ENCODE measurements at places on chromosomes 3 and 15.

- DNase-seq, result no peak
Observed at GRCh38 chr3:110504401-110504800, 567.2 kb upstream of the NECTIN3 start.

GRCh38 chr15:82882273-82882928, 70.1 kb downstream of the HOMER2 start:
- no peak for DNase-seq

DNA sequence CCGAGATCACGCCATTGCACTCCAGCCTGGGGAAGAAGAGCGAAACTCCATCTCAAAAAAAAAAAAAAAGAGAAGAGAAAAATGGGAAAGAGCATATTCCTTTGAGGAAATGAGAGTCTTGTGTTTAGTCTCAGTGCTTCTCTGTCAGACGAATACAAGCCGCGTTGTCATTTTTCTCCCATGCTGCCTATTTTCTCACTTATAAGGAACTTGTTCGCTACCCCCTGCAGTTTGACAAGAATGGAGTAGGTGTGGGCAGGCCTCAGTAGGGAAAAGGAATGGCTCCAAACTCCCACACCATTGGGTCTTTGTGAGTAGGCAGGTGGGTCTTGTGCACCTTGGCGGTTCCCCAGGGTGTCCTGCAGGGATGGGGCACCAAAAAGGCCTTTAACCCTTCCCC, 6.5 kb downstream of the GPR160 start:
- DNase-seq, result no peak

GRCh38 chr3:157585386-157585785, 82.2 kb upstream of the VEPH1 start:
- DNase-seq, result no peak

Measured in stimulated activated CD4-positive, alpha-beta T cell treated with anti-CD3 and anti-CD28 coated beads, Interleukin-2, amount 100 ng/mL, for 24 hours (primary cell).